ENCODE measurements at places on chromosomes 5 and 9. TPM values are rescaled to one million over a fixed set of nuclear protein-coding genes. Genes with fewer than 3 reads are reported as not detected.

DNA sequence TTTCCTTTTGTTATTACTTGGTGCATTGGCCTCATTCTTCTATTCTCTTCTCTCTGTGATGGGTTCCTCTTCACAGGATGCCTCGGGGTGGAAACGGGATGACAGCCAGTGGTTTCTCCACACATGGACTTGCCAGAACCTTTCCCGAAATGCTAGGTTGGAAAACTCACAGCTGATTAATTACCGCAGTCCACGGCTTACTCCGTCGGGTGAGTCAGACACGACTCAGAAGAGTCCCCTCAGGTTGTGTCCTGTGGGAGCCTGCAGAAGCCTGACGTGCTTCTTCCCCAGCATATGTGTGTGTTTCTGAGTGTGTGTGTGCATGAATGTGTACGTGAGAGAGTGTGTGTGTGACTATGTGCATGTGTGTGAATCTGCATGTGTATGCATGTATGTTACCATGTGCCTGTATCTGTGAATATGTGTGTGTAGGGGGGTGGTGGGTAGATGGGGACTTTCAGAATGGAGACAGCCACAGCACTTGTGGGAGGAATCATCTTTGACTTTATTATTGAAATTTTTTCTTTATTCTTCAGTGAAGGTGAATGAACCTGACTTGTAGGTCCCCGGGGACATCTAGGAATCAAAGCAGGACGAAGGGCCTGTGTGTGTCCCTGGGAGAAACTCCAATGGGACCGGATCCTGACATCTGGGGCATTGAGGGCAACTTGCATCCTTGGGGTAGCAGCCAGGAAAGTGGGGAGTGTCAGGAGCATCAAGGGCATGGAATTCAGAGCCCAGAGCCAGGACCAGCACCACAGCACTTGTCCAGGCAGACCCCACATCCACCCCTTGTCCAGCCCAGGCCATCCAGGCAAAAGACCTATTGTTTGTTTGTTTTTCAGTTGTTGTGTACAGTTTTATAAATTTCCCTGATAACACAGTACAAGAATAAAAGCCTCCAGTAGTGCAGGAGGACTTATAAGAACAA lies 21.9 kb upstream of the MED10 start:
- peak; percentile 50 for DNase-seq

DNA sequence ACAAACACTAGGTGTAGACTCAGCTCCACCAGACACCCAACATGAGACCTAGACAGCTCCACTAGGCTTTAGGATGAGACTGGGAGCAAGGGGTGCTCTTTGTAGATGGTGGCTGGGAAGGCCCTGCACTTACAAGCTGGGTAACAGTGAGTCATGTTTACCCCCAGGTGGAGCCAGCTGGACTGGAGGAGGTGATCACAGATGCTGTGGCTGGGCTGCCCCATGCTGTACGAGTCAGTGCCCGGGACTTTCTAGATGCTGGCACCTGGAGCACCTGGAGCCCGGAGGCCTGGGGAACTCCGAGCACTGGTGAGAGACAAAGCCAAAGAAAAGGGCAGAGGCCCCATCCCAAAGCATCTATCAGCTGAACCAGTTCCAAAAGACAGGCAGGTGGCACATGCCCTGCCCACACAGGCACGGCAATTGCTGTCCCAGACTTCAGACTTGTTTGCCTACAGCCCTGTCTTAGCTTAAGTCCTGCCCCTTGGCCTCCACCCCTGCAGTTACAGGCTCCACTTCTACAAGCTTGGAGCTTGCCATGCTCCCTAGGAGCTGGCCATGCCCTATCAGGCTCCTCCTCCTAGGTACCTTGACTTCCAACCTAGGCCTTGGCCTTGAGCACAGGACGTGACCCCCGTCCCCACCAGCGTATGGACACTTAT lies 2.7 kb downstream of the CCL27 start:
- no peak for DNase-seq

DNA sequence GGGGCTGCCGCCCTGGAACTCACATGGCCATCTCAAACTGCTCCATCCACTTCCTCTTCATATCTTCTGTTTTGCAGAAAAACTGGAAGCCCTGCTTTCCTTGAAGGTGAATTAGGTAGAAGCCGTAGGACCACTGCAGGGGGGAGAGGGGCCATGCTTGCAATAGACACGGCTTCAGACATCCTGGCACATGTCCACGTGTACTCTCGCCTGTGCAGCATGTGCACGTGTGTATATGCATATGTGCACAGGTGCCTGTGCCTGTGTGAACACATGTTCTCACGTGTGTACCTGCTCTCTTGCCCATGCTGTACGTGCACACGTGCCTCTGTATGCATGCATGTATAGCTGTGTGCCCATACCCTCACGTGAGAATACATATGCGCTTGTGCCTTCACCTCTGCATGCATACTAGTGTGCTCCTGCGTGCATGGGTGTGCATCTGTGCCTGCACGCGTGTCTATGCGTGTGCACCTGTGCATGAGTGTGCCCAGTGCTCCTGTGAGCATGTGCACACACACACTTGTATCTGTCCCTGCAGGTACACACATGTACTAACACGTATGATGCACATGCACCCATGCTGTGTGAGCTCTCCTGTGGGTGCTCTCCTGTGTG lies 47.7 kb upstream of the SARDH start:
- no peak for DNase-seq

- DNase-seq, result no peak
Measured at GRCh38 chr5:137156180-137156579, 342.9 kb downstream of the SPOCK1 start.

Gene SMAD5
- 50.0 TPM for polyA plus RNA-seq

Gene DMGDH
- polyA plus RNA-seq, result 2.8 TPM

Gene KCNV2
- not detected for polyA plus RNA-seq

Gene SPINK13
- not detected for polyA plus RNA-seq
